ENCODE measurements at places on chromosomes 2 and 18.

DNA sequence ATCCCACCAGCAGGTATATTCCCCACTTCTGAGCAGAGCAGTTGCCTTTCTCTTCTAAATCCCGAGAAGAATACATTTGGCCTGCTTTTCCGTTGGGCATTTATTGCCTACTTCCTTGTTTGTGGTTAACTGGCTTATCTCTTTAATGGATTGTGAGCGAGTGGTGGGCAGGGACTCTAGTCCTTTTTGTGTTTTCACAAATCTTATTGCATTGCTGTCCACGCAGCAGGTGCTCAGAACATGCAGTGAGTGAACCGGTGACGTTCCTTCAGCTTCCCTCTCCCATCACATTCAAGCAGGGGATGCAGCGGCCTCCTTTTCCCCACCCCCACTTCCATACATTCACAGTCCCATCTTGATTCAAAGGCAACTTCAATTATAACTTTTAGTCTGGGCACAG, 28.9 kb upstream of the GAREM2 start:
- no peak for DNase-seq

- peak; percentile 31 for DNase-seq
These were observed 233.5 kb upstream of the ATP5MC3 start for GRCh38 chr2:175414882-175415487.

GRCh38 chr2:97970293-97971060, 25.3 kb downstream of the TMEM131 start:
- no peak for DNase-seq

- DNase-seq: no peak
These were observed 200.6 kb downstream of the NRP2 start for GRCh38 chr2:205882806-205883425.

DNA sequence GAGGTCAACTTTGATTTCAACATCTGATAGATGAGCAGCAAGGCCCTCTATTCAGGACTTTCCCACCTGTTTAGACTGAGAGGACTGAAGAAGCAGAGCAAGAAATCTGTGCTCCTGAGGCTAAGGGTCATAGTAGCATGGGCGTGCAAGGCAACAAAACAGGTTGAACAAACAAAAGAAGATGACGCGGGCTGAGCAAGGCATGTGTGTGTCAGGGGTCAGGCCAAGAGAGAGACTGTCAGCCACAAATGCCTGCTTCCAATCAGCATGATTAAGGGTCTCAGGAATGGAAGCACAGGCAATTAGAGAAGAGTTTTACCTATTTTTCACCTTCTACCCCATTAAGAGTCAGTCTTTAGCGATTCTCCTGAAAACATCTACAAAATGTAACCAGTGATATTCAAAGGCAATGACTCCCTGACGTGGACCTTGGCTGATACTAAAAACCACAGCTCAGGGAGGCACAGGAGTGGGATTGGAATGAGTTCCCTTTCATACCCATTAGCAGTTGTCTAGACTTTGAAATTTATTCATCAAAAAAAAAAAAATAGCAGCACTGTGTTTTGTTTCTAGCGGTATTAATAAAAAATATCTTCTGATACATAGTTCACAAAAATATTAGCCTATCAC, 81.9 kb downstream of the DYNAP start:
- DNase-seq: no peak

- no peak for DNase-seq
These were observed 123.1 kb upstream of the DLX2 start for GRCh38 chr2:172225786-172226185.

Data from SJSA1 (cell line).